ENCODE measurements at places on chromosomes 5 and 9.

DNA sequence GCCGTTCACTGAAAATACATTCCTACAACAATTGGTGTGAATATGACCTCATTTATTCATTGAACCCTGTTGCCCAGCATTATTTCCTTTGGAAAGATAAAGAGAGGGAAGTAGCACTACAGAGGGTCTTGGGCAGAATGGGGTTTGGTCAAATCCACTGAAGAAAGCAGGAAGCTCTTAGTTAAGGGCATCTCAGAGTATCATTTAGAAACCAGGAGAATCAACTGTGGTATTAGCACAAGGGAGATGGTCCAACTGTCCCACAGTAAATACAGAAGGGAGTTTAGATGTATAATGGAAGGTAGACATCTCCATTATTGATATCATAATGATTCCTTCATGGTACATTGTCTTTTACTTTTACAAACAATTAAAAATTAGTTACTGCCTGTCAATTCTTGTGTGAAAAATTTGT lies 47.1 kb downstream of the LIX1 start:
- no peak for DNase-seq

GRCh38 chr5:120942596-120943350 lies 478.7 kb downstream of the PRR16 start:
- no peak for DNase-seq

DNA sequence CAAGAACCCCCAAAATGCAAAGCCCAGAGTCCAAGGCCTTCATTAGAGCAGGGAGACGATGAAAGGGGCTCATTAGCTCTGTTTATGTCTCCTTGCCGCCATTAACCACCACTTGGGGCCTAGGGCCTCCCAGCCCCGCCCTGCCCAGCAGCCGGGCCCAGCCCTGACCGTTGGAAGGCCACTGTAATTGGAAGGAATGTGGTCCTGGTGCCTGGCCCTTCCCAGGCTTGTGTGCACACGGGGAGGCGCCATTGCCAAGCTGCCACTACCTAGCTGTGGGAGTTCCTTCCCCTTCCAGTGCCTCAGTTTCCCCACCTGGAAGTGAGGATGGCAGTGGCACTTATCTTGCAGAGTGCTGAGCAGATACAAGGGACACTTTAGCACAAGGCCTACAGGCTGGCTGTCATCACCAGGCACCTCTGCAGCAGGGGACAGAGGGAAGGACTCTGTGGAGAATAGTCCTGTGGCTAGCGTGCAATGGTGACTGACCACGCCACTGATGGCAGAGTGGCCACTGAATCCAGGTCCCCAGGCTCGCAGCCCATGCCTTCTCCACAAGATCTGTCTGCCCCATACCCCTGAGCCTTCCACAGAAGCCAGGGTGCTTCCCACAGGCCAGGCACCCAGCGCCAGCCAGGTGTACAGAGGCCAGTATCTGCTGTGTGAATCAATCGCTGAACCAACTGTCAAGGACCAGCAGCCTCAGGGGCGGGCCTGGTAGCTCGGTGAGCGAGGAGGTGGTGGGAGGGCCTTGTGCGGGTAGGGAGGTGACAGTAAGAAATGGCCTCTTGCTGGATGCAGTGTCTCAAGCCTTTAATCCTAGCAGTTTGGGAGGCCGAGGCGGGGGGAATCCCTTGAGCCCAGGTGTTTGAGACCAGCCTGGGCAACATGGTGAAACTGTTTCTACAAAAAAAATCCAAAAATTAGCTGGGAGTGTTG lies 20.8 kb downstream of the GBGT1 start:
- no peak for DNase-seq

DNA sequence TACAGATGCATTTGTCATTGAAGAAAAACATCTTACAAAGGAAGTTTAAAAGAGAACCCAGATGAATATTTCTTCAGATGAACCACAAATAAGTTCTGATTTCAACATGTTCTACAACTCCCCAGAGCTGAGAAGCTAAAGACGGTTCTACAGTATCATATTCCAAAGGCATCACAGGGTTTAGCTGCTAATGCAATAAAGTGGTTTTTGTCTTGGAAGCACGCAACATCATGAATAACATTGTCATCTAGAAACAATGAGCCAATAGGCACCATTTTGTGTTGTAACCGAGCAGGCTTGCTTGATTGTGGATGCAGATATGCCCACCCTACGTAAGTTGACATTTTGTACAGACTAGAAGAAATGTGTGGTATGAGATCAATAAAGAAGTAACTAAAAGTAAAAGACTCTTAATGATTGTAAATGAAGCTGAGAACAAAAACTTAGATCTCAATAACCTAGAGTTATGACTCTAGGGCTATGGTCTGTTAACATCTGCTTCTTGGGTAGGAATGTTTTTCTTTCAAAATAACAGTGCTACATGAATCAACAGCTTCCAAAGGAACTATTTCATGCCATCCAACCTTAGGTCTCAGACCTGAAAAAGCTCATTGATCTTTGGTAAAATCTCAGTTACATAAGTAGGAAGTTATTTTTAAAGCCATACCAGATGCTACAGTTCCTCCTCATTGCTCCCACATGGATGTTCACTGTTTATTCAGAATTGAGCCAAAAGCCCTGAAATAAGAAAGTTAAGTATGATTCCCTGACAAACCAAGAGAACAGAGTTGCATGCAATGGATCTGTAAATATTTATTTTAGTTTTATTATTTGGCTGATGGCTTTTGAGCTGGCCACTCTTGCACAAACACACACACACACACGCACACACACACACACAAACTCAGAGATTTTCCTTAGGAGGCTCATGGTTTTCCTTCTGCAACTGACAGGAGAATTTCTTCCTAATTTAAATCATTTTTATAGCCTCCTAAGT lies 118.7 kb upstream of the SLCO6A1 start:
- DNase-seq = no peak

DNA sequence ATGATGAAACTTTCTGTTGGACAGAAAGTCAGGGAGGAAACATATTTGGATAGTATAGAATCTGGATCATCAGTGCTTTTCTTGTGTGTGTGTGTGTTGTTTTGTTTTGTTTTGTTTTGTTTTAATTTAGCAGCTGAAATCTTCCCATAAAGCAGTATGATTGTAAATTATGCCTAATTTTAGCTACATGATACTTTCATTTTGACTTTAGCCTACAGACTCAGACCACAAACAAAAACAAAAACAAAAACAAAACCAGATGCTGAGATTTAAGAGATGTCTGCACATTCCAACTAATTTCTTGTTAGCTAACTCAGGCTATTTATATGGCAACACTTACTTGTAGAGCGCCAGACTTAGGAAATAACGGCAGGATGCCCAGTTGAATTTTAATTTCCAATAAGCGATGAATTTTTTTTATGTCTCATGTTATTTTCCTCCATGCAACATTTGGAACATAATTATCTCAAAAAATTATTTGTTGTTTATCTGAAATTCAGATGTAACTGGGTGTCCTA lies 119.5 kb upstream of the TRPC7 start:
- DNase-seq = no peak

GRCh38 chr5:143733665-143734455 lies 78.1 kb upstream of the HMHB1 start:
- no peak for DNase-seq

DNA sequence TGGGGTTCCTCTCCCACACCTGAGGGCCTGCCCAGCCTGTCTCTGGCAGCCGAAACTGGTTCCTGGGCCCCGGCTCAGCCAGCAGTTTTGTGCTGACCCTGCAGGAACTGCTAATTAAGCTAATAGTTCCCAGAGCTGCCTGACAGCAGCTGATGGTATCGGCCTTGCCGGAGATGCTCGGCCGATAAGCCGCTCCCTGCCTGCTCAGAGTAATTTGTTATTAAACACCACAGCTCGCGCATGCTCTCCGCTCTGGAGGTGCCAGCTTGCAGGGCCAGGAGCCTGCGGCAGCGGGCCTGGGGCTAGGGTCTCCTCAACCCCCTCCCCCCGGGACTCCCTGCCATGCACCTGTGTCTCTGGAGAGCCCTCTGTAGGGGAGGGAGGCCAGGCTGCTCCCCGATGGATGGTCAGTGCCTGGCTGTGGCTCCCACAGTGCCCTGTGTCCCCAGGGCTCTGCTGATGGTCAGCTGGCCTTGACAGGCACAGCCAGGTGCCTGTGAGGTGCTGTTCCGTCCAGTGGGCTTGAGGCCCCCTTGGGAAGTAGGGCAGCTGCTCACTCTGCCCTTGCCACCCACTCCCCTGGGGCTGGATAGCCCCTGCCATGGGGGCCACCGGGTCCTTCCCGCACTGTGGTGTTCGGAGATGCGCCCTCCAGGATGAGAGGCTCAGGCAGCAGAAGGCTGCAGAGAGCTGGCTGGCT lies 41.7 kb downstream of the RXRA start:
- no peak for DNase-seq

DNA sequence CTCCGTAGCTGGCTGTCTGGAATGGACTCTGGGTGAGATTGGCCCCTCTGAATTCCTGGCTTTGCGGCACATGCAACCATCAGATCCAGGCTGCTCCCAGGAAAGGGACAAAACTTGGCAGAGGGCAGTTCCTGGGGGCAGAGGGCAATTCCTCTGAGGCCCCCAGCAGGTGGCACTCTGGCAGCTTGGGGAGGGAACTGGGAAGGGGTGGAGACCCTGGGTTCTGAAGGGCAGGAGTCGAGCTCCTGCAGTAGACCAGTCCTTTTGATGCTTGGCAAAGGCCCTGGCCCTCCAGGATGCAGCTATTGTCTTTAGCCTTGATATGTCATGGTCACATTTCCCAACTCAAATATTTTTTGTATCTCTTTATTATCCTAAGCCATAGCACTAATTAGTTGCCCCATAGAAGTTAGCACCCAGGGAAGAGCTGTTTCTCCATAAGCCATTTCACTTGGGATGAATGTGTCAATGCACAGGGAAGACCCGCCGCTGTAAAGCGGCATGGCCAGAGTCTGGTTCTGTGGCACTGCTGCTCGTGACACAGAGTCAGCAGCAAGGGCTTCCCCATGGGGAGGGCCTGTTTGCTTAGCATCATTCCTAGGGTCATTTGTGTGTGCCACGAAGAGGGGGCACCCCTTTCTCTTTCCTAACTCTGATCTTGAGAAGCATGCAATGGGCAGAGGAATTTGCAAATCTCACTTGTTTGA lies 51.2 kb upstream of the CDK20 start:
- DNase-seq = no peak

- no peak for DNase-seq
Observed at GRCh38 chr9:75671354-75671753, 219.1 kb upstream of the PCSK5 start.

GRCh38 chr5:107698286-107698685 lies 27.5 kb upstream of the EFNA5 start:
- no peak for DNase-seq

GRCh38 chr5:33275921-33276627 lies 164.7 kb upstream of the TARS1 start:
- DNase-seq = no peak

DNA sequence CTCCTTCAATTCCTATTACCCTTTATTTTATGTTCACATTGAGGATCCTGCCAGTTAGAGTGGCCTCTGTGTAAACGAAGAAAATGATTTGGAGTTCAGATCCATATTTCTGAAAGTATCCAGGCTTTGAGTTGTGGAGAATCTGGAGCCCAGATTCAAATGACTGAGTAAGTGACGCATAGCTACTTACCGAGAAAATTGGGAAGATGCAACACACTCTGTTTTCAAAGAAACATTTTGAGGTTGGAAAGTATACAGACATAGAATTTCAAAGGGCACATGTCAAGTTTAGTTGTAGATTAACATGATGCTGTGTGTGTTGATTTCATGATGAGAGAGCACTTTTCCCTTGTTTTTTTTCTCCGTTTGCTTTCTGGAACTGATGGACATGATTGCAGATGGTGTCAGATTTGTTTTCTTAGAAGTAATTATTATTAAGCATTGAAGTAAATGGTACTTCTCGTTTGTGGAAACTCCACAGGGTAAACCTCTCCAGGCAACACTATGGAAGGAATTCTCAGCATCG lies 148.1 kb downstream of the KDM4C start:
- DNase-seq = no peak

DNA sequence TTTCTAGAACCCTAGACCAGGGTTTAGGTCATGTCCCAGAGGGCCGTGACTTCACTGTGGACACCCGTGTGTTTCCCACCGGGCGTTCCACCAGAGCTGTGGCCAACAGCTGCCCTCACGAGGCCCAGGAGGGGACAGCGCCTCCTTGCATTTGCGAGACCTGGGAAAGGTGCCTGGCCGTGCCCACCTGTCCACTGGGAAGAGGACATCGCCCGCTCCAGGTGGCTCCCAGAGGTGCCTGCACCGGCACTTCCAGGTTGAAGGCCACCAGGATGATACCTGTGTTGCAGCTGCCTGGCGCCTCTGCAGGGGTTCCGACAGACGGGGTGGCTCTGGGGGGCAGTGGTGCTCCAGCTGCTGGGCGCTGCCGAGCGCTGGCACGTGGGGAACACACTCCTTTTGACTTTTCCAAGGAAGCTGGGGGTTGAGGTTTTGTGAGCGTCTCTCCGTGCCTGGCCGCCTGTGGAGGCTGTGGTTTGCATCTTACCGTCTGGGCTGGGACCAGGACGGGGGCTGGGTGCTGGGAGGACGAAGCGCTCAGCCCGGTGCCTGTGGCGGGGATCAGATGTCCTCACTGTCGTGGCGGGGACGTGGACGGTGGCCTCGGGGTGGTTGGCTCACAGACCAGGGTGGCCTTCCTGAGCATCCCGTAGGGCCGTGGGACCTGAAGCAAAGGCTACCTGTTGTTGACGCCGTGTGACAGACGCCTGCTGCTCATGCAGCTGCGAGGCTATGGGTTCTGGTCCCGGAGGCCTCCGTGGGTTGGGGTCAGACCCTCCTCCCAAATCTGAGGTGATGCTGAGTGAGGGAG lies 19.2 kb downstream of the NKD2 start:
- no peak for DNase-seq

GRCh38 chr9:23552876-23553601 lies 273.0 kb downstream of the ELAVL2 start:
- no peak for DNase-seq

DNA sequence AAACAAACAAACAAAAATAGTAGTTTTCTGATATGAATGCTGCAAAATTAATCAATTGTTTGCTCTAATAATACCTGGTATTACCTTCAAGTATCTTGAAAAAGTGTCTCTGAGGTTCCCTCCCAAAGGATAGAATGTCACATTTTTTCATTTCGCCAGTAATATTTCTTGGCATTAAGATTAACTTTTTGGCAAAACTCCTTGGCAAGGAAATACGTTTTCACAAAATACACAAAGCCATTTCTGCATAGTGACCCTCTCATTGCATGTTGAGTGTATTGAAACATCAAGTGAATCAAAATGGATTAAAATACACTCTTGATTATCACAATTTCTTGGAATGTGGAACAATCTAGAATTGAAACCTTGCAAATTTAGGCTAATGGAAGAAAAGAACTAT lies 230.5 kb downstream of the ATPSCKMT start:
- DNase-seq = no peak
